Hematopoietic multipotent progenitor cell treated with erythropoietin and hydrocortisone succinate and interleukin-3 and kit ligand, for 4 days (in vitro differentiated cells): ENCODE measurements at places on chromosomes 7 and 10.
A peak's percentile ranks its signal among the peaks of the same experiment; 100 is the strongest.

DNA sequence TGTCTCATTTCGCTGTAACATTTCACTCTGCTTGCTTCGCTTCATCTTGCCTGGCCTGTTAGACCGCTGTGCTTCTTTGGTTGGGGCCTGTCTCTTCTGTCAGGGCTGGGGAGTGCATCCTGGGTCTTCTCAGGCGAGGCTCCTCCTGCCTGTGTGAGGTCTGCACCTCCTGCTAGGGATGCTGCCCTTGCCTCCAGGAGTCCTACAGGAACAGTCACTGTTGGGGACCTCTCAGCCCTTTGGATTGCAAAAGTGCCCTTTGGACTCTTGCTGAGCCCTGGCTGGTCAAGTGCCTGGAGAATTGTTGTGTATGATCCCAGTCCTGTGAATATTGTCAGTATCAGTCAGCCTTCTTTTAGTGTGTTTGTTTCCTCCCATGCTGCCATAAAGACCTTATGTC lies 84.1 kb downstream of the MDFIC start:
- DNase-seq: no peak

DNA sequence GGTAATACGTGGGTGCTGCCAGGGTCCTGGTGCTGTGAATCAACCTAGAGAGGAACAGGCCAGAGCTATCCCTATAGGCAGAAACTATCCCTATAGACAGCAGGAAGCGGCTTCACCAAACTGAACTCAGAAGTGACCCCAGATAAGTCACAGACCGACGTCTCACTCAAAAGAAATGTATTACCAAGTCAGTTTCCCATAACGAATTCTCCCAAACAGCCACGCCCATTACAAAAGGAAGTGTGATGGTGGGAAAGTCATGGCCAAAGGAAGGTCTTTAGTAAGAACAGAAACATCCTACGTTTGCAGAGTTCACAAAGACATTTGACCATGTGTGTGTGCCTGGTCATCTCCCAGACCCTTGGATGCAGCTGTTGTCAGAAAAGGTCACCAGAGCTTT lies 470.8 kb upstream of the ADARB2 start:
- DNase-seq: no peak

GRCh38 chr10:14329746-14330173 lies 964 bp downstream of the FRMD4A start:
- no peak for DNase-seq

- peak; percentile 43 for DNase-seq
Observed at GRCh38 chr7:130493275-130493873, 1.5 kb downstream of the MEST start.

GRCh38 chr7:103317009-103317408 lies 19.8 kb downstream of the PMPCB start:
- DNase-seq: no peak

DNA sequence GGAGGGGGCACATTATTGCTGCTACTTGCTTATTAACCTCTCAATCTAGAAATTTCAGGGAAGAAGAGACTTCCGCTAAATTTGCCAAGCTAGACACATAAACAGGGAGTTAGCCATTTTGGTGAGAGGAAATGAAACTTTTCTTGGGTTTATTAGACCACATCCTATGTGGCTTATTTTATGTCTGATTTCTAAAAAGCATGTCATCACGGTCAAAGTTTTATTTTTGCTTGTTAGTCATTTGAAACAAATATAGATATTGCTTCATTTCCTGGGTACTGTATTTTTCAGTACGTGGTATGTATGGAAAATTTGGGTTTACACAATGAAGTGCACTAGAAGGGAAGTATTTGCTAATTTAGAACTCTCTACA lies 144.1 kb downstream of the TCF7L2 start:
- peak; percentile 48 for DNase-seq

DNA sequence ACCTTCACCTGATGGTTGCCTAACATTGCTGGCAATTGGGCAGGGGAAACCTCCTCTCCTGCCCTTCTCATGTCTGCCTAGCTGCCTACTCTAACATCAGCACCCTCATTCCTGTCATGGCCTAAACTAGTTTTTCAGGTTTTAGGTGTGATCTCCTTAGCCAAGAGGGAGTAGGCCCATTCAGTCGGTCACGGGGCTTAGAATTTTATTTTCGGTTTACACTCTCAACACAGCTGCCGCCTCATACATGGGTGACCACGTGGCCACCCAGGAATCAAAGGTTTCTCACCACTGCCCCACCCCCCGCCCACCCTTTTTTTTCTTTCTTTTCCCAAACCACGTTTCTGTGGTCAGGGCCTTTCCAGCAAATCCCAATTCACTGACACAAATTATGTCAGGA lies 97.2 kb downstream of the RALA start:
- DNase-seq: no peak

DNA sequence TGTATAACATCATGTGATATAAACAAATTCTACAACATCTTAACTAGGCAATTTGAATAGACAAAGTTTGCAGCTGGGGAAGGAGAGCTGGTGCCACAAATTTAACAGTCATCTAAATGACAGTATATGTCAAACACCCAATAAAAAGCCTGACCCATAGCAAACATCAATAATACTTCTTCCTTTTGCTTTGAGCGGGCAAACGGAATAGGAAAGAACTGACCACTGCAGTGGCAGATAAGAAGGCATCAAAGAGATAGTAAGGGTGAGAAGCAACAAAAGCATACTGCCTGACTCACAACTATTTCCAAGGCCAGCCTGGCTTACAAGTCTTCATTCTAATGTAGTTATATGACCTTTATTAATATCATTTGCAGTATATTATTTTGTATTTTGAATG lies 99.9 kb downstream of the LRRN3 start:
- peak; percentile 63 for DNase-seq

- peak; percentile 26 for DNase-seq
Observed at GRCh38 chr10:13776861-13777311, 190.1 kb downstream of the PRPF18 start.

GRCh38 chr10:97411406-97411805 lies 10.3 kb upstream of the RRP12 start:
- peak; percentile 54 for DNase-seq

GRCh38 chr10:95789902-95790301 lies 33.9 kb downstream of the ENTPD1 start:
- peak; percentile 65 for DNase-seq

DNA sequence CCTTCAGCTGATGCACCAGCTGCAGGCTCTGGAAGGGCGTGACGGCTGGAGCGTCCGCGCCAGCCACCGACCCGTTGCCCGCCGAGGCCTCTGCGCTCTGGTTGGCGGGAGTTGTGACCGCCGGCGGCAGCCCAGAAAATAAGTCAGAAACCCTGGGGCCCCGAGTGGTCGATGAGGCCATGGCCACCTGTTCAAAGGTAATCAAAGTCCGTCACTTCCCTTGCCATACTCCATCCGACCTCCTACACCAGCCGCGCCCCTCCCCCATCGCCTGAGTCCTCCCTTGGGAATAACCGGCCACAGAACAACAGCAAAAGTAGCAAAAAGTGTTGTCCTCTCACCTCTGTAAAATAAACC lies 406 bp downstream of the PRLHR start:
- no peak for DNase-seq

DNA sequence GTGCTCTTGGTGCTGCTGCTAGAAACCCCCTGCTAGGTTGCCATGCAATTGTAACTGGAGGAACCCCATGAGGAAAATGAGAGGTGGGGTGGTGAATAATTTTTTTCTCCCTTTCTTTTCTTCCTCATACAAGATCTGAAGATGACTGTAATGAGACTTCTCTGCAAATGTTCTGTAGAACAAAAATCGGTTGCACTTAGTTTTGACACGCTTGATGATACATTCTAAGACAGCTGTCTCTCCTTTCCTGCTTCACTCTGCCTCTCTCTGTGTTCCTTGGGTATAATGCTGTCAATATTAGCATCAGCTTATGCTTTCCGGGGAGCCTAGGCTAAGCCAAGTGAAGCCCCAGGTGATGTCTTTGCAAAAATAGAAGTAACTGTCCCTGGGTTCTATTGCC lies 721.5 kb downstream of the POM121L12 start:
- DNase-seq: no peak

GRCh38 chr10:6052247-6053221 lies 9.6 kb downstream of the IL2RA start:
- peak; percentile 16 for DNase-seq

- DNase-seq: no peak
Observed at GRCh38 chr7:156169474-156170370, 357.5 kb upstream of the SHH start.

- DNase-seq: no peak
Observed at GRCh38 chr7:48087349-48087748, 1.7 kb upstream of the UPP1 start.

DNA sequence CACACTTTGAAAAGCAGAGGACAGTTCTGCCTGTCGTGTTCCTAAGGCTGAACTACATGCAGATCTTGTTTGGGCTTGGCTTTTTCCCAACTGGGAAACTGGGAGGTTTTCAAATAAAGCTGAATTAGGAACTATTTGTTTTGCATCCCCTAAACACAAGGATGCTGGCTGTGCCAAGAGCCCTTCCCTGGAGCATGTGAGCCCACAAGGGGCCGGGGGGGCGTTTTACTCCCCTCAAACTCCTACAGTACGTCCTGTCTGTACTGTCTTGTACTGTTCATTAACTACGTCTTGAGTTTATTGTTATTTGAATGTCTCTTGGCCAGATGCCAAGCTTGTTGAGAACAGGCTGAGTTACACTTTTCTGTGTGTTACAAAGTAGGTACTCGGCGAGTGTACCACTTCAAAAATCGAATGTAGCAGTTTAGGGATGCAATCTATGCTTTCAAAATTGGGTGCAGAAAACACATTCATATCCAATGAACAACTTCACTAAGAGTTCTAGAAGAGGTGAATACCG lies 94.9 kb downstream of the GFRA1 start:
- no peak for DNase-seq

- DNase-seq: peak; percentile 86
Observed at GRCh38 chr7:75879771-75880184, 944 bp downstream of the RHBDD2 start.

DNA sequence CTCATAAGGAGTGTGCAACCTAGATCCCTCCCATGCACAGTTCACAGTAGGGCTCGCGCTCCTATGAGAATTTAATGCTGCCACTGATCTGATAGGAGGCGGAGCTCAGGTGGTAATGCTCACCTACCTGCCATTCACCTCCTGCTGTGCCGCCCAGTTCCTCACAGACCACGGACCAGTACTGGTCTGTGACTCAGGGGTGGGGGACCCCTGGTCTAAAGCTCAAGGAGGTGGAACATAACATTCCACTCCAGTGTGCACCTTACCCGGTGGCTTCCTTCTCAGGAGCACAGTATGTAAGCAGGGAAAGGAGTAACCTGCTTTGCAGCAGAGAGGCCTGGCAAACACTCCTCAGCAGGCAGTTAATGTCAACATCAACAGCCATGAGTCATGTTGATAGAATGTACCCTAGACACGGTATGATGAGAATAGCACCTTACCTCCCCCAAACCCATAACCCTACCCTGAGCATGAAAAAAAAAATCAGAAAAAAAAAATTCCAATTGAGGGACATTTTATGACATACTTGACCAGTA lies 273.5 kb downstream of the FGFR2 start:
- DNase-seq: no peak

GRCh38 chr10:132684164-132684891 lies 101.6 kb downstream of the NKX6-2 start:
- peak; percentile 58 for DNase-seq

- DNase-seq: peak; percentile 27
Observed at GRCh38 chr10:119133949-119134348, 30.0 kb downstream of the DENND10 start.

- no peak for DNase-seq
Observed at GRCh38 chr7:132066761-132067171, 509.5 kb downstream of the PLXNA4 start.

GRCh38 chr7:106067678-106068077 lies 44.4 kb downstream of the SYPL1 start:
- no peak for DNase-seq
